HFFc6 (cell line): ENCODE measurements at places on chromosomes 2 and 18.

DNA sequence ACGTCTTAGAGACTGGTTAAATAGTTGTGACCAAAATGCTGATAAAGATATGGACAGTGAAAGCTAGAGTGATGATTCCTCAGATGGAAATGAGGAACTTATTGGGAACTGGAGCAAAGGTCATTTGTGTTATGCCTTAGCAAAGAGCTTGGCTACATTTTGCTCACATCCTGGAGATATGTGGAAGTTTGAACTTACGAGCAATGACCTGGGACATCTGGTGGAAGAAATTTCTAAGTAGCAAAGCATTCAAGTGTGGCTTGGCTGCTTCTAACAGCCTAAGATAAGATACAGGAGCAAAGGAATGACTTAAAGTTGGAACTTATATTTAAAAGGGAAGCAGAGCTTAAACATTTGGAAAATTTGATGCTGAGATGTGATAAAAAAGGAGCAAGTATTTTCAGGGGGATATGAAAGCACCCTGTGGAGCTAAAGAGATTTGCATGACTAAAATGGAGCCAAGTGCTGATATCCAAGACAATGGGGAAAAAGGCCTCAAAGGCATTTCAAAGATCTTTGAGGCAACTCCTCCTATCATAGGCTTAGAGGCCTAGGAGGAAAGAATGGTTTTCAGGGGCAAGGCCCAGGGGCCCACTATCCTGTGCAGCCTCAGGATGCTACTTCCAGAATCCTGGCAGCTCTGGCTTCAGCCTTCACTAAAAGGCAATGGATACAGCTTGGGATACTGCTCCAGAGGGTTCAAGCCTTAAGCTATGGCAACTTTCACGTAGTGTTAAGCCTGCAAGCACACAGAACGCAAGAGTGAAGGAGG is 124.1 kb upstream of the KLHL14 start:
- H3K4me3 ChIP-seq: no peak overlapping the region
- no peak for DNase-seq

- peaks cover 10% of the 10 kb centered on the region; the same call in 1 of the 2 replicates for H3K27me3 ChIP-seq
- H3K36me3 ChIP-seq: peaks cover 10% of the 10 kb centered on the region
- DNase-seq: peak; percentile 58
- H3K27ac ChIP-seq: peak overlapping the region; percentile 93
- H3K4me3 ChIP-seq: peak overlapping the region; percentile 68; the same call in 1 of the 2 replicates
- H3K4me1 ChIP-seq: peaks cover 28% of the 10 kb centered on the region
Observed at GRCh38 chr2:109185821-109186570, 57.0 kb downstream of the SH3RF3 start.

- no peaks in the 10 kb centered on the region for H3K4me1 ChIP-seq
- no peak overlapping the region for H3K4me3 ChIP-seq
- peaks cover 3% of the 10 kb centered on the region for H3K27me3 ChIP-seq
- DNase-seq: no peak
Observed at GRCh38 chr2:2826621-2827020, 495.5 kb upstream of the MYT1L start.

GRCh38 chr18:56709463-56709862 is 58.3 kb downstream of the WDR7 start:
- no peaks in the 10 kb centered on the region for H3K27me3 ChIP-seq
- DNase-seq: peak; percentile 89
- H3K36me3 ChIP-seq: no peaks in the 10 kb centered on the region
- no peak overlapping the region for H3K27ac ChIP-seq

- no peak overlapping the region for H3K27ac ChIP-seq
- DNase-seq: no peak
- no peaks in the 10 kb centered on the region for H3K36me3 ChIP-seq
- no peak overlapping the region for H3K4me3 ChIP-seq
- H3K4me1 ChIP-seq: no peaks in the 10 kb centered on the region
Observed at GRCh38 chr2:7530001-7530400, 612.8 kb downstream of the RNF144A start.

- peaks cover 6% of the 10 kb centered on the region for H3K27me3 ChIP-seq
- H3K4me3 ChIP-seq: no peak overlapping the region
- H3K4me1 ChIP-seq: no peaks in the 10 kb centered on the region
- DNase-seq: peak; percentile 35
- H3K27ac ChIP-seq: no peak overlapping the region
Observed at GRCh38 chr2:231489990-231490389, 25.7 kb upstream of the NCL start.

DNA sequence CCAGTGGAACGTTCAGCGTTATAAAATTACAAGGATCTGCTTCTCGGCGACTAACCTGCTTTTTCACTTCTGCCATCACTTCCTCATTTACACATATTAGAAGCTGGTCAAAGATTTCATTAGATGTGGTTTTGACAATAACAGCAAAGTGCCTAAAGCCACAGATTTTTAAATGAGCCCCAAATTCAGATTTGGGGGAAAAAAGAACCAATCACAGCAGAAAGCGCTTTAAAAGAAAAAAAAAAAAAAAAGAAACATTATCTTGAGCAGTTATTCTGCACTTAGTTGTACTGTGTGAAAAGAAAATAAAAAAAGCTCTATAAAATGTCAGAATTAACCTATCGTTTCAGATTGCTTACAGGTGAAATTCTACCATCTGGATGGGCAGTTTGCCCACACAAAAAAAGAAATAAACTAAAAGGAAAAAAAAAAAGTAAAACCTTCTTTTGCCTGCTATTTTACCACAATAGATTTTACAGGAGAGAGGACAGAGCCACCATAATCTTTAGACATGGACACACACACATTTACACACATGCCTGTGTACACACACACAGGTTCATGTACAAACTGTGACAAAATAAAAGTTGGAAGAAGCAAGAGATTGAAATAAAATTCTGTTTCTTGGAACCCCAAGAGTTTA is 167.2 kb downstream of the TCF4 start:
- H3K4me3 ChIP-seq: peak overlapping the region; percentile 89
- no peak for DNase-seq
- H3K4me1 ChIP-seq: peaks cover 90% of the 10 kb centered on the region
- H3K36me3 ChIP-seq: no peaks in the 10 kb centered on the region
- H3K27me3 ChIP-seq: peaks cover 6% of the 10 kb centered on the region; the same call in 1 of the 2 replicates

DNA sequence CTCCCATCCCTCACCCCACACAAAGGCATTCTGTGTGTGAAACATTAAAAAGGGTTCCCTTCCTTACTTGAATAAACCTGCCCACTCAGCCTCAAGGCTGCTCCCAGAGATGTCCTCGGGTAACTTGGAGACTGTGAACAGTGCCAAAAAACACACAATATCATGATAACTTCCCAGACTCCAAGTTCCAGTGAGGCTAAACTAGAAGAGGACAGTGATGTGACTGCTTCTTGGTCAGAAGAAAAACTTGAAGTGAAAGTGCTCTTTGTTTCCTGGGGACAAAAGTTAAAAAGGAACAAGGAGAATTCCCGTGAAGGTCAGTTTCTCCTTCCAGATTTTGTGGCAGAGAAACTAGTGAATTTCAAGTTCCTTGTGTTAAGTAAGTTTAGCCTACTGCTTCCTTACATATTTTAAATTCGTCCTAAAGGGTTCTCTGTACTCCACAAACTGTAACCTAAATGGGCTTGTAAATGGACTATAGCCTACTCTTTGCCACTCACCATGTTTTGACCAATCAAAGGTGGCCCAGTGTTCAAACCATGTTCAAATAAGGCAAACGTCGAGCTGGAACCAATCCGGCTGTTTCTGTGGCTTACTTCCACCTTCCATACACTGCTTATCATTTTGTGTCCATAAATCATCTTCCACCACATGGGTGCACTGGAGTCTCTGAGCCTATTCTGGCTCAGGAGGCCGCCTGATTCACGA is 20.4 kb downstream of the TPRKB start:
- H3K27me3 ChIP-seq: peaks cover 10% of the 10 kb centered on the region
- H3K27ac ChIP-seq: no peak overlapping the region
- no peak overlapping the region; the same call in 1 of the 2 replicates for H3K4me3 ChIP-seq
- peaks cover 14% of the 10 kb centered on the region for H3K36me3 ChIP-seq
